ENCODE measurements at places on chromosomes 11 and 22.

DNA sequence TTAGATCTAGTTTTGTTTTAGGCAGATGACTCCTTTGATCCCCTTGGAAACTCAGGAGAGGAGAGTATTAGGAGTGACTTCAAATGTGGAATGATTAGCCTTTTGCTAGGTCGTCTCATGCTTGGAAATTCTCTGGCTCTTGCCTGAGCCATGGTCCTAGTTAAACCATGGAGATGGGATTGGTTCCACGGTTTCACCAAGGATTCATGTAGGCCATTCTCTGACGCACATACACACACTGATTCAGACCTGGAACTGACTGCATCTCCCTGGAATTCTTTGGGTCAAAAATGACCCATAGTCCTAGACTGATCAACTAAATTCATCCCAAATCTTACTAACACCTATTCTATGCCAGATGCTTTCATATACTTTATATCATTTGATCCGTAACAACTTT lies 56.5 kb downstream of the POLD3 start:
- no peak for DNase-seq

- no peak for DNase-seq
Observed at GRCh38 chr11:44819346-44819745, 92.6 kb downstream of the TSPAN18 start.

GRCh38 chr11:86473991-86474833 lies 99.5 kb downstream of the CCDC81 start:
- DNase-seq = no peak

GRCh38 chr22:38570779-38571364 lies 889 bp upstream of the DMC1 start:
- no peak for DNase-seq

- no peak for DNase-seq
Observed at GRCh38 chr11:62726156-62726914, 922 bp downstream of the HNRNPUL2 start.

DNA sequence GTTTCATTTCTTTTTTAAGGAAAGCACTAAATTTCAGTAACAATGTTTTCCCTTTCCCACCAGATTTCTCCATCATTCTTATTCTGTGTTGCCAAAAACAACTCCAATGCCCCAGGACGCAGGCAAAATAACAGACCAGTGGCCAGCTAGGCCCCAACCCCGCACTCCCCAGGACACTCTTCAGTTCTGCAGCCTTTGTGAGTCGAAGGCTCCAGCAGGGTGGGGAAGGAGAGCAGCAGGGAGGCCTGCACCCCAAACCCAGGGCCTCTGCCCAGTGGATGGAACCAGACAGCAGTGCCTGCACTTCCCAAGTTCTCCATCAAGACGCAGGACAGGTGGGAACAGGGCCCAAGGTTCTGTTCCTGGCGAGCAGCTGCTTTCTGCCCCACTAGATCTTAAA lies 34.4 kb downstream of the PPP2R1B start:
- no peak for DNase-seq

DNA sequence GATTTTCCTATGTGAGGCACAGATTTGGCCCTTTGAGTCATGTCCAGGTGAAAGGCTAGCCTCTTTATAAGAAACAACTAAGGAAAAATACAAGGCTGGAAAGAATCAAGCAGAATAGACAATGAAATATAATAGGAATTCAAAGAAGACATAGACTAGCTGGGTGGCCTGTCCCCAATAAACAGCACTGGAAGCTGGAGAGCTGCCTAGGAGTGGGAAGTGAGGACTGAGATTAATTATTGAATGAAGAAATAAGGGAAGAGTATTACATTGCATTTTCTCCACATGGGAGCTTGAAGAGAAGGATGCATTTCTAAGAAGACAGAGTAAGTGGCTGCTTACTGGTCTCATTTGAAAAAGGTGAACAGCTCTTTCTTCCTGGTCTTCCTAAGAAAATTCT lies 100.0 kb downstream of the CCDC34 start:
- no peak for DNase-seq

- no peak for DNase-seq
Observed at GRCh38 chr11:67364783-67365722, 8.3 kb downstream of the CLCF1 start.

GRCh38 chr11:14812757-14813156 lies 79.3 kb downstream of the CYP2R1 start:
- DNase-seq = no peak

DNA sequence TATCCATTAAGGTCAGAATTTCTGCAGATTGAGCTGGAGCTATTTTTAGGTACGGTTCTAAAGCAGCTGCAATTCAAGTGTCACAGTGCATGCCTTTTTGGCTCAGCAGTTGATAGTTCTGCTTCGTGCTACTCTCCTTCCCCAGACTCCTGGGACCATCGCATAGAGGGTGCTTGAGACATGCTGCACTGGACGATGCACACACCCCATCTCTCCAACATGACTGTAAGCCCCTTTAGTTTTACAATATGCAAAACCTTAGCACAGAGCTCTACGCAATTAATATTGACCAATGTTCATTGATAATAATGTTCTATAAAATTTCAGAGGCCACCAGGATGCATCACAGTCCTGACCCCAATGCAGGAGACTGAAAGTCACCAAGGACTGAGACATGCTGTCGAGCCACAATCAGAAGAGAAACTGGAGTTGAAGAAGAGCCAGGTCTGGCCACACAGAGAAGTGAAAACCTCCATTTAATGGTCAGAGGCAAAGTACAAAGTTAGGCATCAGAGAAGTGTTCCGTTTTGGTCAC lies 120.9 kb upstream of the ZC3H12C start:
- DNase-seq = no peak

DNA sequence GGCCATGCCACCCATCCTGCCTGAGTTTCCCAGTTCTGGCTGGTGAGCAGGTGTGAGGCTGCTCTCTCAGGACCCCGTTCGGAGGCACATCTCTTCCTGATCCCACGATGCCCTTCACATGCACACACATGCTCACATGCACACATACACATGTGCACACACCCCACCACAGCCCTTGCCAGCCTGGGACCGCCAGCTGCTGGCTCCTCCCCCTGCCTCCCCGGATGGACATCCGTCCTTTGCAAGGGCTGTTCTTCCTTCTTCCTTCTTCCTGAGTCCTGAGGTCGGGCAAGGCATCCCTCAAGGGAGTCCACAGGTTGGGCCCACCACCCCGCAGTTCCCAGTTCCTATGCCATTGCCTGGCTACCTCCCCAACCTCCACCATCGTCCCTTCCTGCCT lies 10.5 kb upstream of the CDKN1C start:
- no peak for DNase-seq

DNA sequence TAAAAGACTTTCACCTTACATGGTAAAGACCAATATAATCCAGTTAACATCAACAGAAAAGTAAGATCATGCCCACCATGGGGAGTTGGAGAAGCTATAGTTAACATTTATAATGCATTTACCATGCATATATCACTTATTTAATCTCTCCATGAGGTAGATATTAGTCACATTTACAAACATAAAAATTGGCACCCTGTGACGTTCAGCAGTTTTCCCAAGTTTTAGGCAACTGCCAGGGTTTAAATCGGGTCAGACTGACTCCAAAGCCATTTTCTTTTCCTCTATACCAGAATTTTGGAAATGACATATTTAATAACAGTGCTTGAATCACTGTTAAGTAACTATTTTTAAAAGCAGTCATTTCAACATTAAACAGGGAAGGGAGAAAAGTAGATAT lies 266.3 kb downstream of the DDX10 start:
- DNase-seq = no peak

DNA sequence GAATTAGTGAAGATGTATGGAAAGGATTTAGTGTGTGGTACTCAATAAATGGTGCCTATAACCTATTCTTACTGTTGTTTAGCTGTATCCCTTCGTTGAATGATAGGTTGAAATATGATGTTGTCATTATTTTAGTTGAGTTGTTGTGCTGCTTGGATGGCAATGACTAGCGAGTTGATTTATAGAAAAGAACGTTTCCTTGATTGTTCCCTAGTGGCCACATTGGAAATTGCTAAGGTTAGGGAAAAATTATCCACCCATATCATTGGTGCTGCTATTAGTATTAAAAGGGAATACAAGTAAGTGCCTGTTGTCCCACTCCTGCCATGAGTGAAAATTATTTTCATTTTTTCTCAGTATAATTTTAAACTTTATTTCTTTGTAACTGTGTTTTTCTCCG lies 14.5 kb downstream of the EMSY start:
- no peak for DNase-seq

- no peak for DNase-seq
Observed at GRCh38 chr11:66478729-66479393, 1.4 kb upstream of the DPP3 start.

DNA sequence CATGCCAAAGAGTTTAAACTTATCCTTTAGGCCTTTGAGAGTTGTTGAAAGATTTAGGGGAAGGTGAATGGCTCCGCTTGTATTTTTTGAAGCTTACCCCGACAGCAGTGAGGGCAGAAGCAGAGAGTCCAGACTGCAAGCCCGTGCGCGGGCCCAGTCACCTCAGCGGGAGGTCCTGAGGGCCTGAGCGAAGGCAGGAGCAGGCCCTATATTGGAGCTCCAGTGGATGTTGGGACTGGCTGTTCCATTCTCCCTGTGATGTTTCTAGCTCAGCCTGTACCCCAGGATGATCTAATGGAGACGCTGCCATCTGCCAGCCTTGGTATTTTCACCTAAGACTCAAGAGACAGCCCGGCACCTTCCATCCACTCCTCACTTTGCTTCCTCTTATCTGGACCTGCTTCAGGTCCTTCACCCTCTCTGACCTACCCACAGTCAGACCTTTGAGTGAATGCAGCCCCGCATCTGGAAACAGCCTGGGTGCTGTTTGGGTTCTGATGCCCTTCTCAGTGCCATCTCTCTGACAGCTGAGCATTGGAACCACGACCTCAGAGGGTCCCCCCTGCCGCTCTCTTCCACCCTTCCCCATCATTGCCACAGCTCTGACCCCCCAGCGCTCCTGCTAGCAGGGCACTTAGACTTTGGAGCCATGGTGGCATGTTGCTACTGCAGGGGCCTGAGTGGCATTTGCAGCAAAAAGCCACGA lies 628.2 kb upstream of the CADM1 start:
- no peak for DNase-seq

- no peak for DNase-seq
Observed at GRCh38 chr11:65611758-65612603, 2.0 kb downstream of the MAP3K11 start.

DNA sequence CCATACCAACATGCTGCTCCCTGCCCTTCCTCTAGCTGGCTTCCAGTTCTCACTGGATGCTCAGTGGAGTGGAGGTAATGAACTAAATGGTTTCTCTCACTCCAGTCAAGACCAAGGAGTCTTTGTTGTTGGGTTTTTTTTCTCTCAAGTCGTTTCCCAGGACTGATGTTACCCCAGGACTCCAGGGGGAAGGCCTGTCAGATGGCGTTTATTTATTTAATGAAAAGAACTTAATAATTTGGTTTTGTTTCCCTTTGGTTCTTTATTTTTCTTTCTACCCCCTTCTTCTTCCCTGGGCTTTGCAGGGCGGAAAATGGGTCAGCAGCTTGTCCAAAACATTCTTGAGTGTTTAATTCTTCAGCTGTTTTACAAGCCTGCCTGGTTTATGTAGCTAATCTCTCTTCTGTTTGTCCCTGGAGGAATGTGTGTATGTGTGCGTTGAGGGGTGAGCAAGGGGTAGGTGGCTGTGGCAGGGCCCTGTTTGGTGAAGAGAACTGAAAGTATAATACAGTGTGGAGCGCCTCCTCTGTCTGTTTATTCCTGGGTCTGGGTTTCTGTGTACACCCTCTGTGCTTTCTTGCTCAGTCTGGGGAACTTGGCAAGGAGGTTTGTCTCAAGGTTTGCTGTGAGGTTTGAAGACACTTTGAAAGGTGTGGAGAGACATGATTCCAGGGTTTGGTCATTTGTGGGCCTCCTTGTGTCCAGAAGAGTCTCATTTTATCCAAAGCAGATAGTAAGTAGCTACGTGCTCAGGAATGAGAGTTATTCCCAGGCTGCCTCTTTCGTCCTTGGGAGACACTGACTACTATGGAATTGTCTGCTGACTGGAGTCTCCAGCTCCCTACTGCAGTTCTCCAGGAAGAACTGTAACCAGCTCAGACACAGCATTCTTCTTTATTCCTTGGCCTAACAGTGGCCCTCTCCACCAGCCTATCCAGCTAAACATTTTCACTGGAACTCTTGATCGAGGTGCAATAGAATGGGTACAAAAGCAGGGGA lies 175.5 kb downstream of the ADAMTS15 start:
- no peak for DNase-seq

- no peak for DNase-seq
Observed at GRCh38 chr11:119023741-119024140, 5.2 kb downstream of the TRAPPC4 start.

- DNase-seq = no peak
Observed at GRCh38 chr22:22479999-22480532, 28.5 kb downstream of the ZNF280B start.

DNA sequence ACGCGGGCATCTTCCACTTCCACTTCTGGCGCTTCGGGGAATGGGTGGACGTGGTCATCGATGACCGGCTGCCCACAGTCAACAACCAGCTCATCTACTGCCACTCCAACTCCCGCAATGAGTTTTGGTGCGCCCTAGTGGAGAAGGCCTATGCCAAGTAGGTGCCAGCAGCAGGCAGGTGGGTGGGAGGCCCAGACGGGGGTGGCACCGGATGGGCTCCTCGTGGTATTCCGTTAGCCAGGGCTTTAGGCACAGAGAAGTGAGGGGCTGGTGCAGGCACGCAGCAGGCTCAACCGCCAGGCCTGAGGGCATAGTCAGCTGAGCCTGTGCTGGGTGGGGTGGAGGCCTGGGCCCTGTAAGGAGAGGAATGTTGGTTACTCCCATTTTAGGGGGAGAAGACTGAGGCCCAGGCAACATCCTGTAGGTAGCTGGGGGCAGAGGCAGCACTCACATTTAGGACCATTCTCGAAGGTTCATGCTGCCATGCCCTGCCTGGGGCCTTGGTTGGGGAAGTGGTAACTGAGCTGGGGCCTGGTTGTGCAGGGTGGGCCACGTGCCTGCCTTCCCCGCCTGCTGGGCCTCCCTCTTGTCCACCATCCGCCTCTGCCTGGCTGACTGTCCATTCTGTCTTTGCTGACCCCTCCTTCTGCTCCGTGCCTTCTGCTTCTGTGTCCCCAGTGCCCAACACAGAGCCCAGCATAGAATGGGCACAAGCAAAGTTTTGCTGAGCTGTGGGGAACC lies 10.2 kb downstream of the OMP start:
- no peak for DNase-seq

- DNase-seq = no peak
Observed at GRCh38 chr22:39289533-39289932, 29.9 kb downstream of the RPL3 start.

DNA sequence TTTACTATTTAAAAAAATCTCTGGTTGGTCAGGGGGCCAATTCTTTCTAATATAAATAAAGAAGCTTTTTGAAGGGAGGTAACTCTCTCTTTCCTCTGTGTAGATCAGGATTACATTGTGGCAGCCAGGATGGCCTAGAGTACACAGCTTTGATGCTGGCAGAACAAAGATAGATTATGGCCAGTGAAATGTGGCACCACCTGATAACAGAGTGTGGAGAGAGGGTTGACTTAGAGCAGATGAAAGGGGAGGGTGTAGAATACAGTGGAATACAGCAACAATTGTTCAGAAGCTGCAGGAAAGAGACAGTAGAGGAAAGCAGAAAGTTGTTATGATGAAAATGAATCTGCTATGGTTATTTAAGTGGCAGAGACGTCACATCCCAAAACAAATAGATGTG lies 99.0 kb downstream of the FAR1 start:
- no peak for DNase-seq

Measured in stimulated activated CD4-positive, alpha-beta T cell treated with anti-CD3 and anti-CD28 coated beads, Interleukin-15, amount 100 ng/mL, for 1 hour (primary cell).